ENCODE measurements at places on chromosomes 5 and 9.

- DNase-seq, result no peak
Observed at GRCh38 chr9:90333226-90333625, 309.4 kb downstream of the DIRAS2 start.

- DNase-seq, result no peak
Observed at GRCh38 chr9:100419166-100419565, 7.8 kb upstream of the MSANTD3 start.

- DNase-seq, result no peak
Observed at GRCh38 chr9:5509573-5509972, 758 bp upstream of the PDCD1LG2 start.

GRCh38 chr5:174972291-174972690 is 247.9 kb downstream of the MSX2 start:
- DNase-seq, result no peak

GRCh38 chr9:100112677-100113336 is 13.8 kb downstream of the INVS start:
- no peak for DNase-seq

DNA sequence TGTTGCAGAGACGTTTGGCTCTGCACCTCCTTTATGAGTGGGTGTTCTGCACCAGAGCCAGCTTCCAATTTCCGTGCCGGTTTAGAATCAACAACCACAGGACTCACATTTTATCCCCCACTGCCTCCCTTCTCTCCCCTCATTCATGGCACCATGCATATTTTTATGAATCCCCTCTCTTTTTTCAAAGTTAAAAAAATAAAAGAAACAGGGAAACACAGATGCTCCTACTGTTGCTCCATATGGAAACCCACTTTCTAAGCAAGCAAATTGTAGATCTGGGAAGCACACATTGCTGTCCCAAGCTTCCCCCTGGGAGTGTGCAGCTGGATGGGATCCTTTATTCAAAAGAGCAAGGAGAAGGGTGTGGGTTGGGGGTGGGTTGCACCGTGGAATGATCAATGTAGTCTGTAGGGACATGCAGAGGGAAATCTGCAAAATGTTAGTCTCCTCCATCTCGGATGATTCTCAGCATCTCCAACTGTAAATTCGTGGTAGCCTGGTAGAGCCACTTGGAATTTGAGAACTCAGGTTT is 410.0 kb upstream of the ADAMTSL1 start:
- DNase-seq, result no peak

GRCh38 chr5:178790371-178790770 is 59.9 kb upstream of the ZNF354A start:
- DNase-seq, result no peak

DNA sequence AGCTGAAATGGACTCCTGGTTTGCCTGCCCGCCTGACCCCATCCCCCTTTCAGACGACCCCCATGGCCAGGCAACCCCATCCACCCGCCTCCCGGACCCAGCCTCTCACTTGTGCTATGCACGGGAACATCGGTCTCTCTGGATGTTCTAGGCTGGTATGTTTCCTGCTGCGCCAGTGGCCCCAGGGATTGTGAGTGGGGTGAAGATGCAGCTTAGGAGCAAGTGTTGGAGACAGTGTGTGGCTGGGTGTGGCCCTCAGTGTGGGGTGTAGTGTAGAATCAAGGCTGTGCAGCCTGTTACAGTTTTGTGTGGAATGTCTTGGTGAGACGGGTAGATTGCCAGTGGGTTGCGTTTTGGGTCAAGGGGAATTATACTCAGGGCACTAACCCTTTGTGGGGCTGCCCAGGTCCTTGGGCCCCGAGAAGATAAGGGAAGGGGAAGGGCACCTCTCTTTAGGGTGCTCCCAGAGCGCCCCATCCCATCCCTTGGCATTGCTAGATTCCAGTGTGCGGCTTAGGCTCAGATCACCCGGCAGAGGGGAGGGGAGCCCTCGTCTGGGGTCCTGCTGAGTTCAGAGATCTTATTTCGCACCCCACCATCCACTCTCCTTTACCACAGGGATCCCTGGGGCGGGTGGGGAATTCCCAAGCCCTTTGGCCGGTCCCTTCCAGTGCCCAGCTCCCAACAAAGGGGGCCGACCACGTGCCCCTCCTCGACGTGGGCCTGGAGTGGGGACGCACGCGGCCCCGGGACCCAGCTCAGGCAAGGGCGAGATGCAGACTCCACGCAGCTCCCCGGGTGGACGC is 4.6 kb downstream of the IER5L start:
- no peak for DNase-seq

GRCh38 chr5:43802119-43802518 is 199.1 kb downstream of the NNT start:
- no peak for DNase-seq

GRCh38 chr5:147483961-147484707 is 25.7 kb downstream of the DPYSL3 start:
- no peak for DNase-seq

GRCh38 chr5:179794575-179794974 is 789 bp downstream of the LTC4S start:
- DNase-seq, result no peak

GRCh38 chr5:158235159-158235547 is 376.2 kb upstream of the CLINT1 start:
- DNase-seq, result no peak

- DNase-seq, result no peak
Observed at GRCh38 chr5:6142353-6142752, 236.0 kb downstream of the MED10 start.

GRCh38 chr5:103498211-103498610 is 64.4 kb downstream of the NUDT12 start:
- no peak for DNase-seq

DNA sequence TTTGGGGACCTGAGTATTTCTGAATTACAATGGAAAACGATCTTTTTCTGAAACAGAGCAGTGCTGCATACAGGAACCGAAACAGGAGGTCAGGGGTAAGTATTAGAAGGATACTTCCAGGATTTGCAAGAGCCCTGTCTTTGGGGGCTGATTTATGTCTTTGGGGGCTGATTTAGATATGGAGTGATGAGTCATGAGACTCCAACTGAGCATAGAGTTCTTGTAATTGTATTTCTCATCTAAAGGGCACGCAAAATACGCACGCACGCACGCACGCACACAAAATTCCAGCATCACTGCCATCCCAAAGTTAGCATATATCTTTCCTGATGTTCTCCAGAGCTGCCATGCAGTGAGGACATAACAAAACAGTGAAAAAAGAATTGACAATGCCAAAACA is 414.8 kb upstream of the CCNH start:
- no peak for DNase-seq

DNA sequence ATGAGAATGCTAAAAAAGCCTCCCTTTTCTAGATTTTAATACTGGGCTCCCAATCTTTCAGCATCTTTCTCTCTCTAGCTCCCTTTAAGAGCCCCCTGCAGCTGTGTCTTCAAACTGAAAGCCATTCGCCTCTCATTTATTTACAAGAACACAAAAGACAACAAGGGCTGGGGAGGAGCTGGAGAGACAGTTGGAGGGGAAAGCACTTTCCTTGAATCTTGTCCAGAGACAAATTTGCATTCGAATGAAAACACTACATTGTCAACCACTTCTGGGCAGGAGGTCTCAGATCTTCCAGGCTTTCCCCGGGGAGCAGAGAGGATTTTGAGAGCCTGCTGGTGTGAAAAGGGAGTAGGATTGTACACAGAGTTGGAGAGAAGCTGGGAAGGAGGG is 518.3 kb downstream of the CTNND2 start:
- no peak for DNase-seq

DNA sequence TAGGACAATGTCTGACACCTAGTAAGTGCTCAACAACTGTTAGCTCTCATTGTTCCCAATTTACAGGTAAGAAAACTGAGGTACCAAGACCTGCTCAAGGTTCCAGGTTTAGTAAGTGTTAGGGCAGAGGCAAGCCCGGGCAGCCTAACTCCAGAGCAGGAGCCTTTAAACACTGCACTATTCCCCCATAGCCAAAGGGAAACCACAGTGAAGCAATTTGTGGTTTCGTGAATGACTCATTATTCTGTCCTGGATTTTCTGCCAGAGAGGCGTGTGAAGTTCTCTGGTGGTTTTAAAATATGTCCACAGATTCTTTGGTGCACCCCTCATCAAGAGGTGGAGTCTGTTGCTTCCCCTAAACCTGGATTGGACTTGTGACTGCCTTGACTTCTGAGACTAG is 1.0 kb upstream of the MCC start:
- DNase-seq, result no peak

GRCh38 chr5:10288592-10289219 is 19.0 kb downstream of the CMBL start:
- peak; percentile 88 for DNase-seq

DNA sequence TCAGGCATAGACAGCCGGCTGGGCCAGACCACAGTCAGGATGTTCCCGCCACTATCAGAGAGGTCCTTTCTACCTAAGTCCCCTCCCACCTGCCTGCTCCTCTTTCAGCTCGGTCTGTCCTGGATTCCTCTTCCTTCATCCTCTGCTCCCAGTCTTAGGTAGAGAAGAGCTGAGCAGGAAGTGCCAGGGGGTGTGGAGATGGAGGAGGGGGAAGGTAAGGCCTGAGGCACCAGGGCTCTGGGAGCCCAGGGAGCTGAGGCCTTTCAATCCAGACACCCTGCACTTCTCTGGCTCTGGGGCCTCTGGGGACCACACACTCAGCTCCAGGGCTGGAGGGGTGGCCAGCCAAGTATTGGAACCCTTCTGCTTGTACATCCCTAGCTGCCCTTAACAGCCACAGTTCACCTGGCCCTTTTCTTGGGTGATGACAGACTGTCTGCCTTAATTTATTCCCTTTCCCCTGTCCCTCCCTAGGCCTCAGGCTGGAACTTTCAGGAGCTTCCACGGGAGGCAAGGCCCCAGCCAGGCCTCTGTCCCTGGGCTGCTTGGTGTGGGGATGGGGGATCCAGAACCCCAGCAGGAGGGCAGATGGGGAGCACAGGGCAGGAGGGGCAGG is 15.6 kb downstream of the IRF1 start:
- no peak for DNase-seq

DNA sequence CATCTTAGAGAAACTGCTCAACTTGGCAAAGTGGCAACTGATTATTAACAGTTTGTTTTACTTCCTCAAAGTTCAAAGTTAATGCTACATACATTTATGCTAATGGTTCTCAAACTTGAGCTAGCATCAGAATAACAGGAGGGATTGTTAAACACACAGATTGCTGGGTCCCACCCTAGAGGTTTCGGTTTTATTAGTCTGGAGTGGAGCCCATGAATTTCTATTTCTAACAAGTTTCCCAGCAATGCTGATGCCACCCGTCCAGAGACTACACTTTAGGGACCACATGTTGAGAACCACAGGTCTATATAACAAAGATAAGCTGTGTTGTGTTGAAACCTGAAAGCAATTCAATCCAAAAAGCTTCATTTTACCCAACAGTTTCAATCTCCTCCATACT is 95.3 kb downstream of the FBXW11 start:
- DNase-seq, result no peak

DNA sequence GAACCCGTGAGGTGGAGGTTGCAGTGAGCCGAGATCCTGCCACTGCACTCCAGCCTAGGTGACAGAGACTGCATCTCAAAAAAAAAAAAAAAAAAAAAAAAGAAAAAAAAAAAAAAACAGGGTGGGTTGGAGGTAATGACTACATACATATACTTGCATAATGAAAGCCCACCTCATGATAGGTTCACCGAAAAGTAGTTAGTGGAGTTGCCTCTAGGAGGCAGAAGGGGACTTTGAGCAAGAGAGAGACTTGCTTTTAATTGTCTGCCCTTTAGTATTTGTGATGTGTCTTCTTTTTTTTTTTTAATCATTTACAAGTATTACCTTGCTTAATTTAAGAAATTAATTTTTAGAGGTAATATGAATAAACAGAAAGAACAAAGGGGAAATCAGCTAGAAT is 99.8 kb downstream of the PPARGC1B start:
- peak; percentile 20 for DNase-seq

DNA sequence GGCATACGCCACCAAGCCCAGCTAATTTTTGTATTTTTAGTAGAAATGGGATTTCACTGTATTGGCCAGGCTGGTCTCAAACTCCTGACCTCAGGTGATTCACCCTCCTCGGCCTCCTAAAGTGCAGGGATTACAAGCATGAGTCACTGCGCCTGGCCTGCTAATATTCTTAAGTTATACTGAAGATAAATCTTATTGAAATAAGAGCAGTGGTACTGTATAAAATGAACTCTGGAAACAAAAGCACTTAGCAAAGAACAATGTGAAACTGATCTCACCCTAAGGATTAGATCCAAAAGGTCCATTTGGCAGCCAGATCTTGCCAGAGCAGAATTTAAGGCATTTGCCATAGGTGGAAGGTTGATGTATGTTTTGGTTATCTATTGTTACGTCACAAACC is 27.1 kb downstream of the CYSTM1 start:
- no peak for DNase-seq

DNA sequence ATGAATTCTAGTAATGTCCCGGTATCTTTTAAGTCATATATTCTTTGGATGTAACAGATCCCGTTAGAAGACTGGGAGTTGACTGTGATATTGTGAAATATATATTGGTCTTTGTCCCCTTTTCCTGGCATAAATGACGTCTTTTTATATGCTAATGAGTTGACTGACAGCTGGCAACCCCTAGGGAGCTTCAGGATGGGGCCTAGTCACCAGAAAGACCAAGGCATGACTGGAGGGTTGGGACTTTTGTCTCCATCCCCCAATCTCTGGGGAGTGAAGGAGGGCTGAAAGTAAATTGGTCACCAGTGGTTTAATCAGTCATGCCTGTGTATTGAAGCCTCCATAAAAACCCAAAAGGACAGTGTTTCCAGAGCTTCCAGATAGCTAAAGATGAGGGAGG is 241.6 kb downstream of the PJA2 start:
- no peak for DNase-seq

- DNase-seq, result no peak
Observed at GRCh38 chr5:140432916-140433315, 31.3 kb downstream of the ANKHD1 start.

GRCh38 chr9:93299418-93300174 is 115.7 kb downstream of the WNK2 start:
- no peak for DNase-seq

DNA sequence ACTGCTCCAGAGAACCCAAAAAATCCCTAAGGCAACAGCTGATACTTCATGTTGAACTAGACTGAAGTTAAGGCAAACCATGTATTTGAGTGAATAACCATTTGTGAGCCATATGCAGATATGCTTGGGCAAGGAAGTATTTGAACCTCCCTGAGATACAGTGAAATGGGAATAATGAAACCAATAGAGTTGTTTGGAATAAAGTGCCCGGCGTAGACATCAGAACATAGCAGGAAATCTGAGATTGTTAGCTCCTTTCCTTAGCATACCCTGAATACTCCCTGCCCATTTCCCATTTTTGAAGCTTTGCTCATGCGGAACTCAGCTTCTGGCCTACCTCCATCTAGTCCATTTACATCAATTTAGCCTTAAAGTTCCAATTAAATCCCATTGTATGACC is 611.9 kb downstream of the EFNA5 start:
- no peak for DNase-seq

DNA sequence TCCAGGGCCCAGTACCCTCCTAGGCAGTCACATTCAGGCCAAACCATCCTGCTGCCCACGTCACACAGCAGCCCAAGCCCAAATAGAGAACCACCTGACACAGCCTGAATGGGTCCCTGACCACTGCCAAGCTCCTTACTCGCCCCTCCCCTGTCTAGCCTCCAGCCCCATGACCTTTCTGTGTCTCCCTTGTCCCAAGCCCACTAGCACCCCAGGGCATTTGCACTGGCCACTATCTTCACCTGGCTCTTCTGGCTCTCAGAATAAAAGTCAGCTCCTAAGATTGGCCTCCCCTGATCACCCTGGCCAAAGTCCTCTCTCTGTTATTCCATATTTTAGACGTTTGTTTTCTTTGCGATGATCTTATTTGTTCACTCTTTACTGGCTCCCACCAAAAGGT is 20.4 kb downstream of the FGFR4 start:
- DNase-seq, result no peak
